ENCODE measurements at places on chromosomes 2 and 18.

GRCh38 chr2:156445296-156446220 is 9.4 kb downstream of the GPD2 start:
- DNase-seq, result no peak

GRCh38 chr18:2326999-2327398 is 244.3 kb downstream of the METTL4 start:
- no peak for DNase-seq

DNA sequence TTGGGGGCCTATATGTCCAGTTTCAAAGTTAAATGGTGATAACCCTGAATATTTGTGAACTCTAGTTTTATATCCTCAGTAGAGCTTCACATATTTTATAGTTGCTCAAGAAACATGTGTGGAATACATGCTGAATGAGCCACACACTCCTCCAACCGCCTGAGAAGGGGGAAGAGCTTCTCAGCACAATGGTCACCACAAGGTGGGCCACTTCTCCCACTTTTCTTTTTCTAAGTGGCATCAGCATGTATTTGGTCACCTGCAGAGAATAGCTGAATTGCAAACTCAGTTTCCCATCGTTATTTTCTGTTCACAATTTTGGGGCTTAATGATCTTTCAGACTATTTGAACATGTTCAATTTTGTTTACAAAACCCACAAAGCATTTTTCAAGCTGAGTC is 340.5 kb downstream of the PARD3B start:
- no peak for DNase-seq

- DNase-seq, result no peak
Observed at GRCh38 chr2:72561621-72562318, 264.1 kb downstream of the EXOC6B start.

GRCh38 chr2:195498176-195498575 is 158.8 kb upstream of the SLC39A10 start:
- DNase-seq, result peak; percentile 75

- no peak for DNase-seq
Observed at GRCh38 chr18:5297597-5297996, 2.1 kb upstream of the ZBTB14 start.

GRCh38 chr2:50783111-50783510 is 248.8 kb downstream of the NRXN1 start:
- DNase-seq, result no peak

DNA sequence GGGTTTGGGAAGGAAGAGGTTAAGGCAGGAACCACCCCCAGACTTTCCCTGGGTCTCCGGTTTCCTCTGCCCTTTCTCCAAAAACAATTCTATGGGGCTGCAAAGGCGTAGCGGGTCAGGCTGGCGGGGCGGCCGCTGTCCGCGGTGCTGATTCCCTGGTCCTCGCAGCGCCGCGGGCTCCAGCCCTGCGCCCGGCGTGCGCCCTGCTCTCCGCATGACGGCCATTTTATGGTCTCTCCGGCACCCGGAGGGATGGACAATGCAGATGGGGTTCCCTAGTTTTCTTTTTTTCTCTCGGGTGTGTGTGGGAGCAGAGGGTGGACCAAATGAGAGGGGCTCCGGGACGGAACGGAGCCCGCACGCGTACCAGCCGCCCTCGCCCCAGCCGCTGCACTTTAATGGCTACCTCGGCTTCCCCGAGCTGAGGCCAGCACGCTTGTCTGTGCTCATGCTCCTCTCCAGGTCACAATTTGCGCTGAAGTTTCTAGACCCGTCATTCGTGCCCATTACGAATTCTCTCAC is 1.6 kb downstream of the ST8SIA3 start:
- DNase-seq, result no peak

DNA sequence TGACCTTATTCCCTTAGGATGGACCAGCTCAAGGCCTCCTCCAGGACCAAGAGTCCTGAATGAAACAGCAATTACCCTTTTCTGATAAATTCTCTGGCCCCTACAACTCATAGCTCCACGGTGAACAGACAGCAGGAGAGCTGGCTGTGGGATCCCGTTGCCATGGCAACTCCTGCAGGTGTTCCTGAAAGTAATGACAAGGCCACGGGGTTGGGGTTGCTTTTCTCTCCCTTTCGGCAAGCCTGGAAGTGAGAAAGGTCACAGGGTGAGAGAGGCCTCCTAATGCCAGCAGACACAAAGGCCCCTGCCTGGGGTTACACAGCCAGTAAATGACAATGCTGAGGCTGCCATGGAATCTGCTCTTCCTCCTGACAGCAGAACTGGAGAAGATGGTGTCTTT is 403.0 kb downstream of the NBAS start:
- no peak for DNase-seq

GRCh38 chr2:164473021-164473420 is 148.3 kb downstream of the GRB14 start:
- DNase-seq, result no peak

DNA sequence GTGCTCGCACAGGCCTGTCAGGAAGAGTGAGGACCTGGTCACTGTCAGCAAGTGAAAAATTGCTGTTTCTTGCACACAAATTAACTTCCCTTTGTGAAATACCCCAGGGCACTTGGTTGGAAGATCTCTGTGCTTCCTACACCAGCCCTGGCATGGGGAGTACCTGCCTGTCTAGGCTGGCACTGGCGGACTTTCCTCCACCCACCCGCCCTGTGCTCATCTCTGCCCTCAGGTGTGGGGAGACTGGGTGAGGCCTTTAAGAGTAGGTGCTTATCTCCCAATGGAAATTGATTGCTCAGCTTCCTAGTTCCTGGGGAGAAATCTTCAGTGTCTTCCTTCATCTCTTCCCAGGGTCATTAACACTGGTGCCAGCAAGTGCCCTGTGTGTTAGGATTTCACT is 42.1 kb downstream of the IMPA2 start:
- no peak for DNase-seq

- DNase-seq, result no peak
Observed at GRCh38 chr2:136019825-136020224, 34.4 kb upstream of the DARS1 start.

- no peak for DNase-seq
Observed at GRCh38 chr2:148828941-148829340, 46.1 kb upstream of the KIF5C start.

- no peak for DNase-seq
Observed at GRCh38 chr2:119241205-119241532, 17.5 kb downstream of the STEAP3 start.

- DNase-seq, result no peak
Observed at GRCh38 chr2:207296265-207296948, 130.7 kb upstream of the KLF7 start.

DNA sequence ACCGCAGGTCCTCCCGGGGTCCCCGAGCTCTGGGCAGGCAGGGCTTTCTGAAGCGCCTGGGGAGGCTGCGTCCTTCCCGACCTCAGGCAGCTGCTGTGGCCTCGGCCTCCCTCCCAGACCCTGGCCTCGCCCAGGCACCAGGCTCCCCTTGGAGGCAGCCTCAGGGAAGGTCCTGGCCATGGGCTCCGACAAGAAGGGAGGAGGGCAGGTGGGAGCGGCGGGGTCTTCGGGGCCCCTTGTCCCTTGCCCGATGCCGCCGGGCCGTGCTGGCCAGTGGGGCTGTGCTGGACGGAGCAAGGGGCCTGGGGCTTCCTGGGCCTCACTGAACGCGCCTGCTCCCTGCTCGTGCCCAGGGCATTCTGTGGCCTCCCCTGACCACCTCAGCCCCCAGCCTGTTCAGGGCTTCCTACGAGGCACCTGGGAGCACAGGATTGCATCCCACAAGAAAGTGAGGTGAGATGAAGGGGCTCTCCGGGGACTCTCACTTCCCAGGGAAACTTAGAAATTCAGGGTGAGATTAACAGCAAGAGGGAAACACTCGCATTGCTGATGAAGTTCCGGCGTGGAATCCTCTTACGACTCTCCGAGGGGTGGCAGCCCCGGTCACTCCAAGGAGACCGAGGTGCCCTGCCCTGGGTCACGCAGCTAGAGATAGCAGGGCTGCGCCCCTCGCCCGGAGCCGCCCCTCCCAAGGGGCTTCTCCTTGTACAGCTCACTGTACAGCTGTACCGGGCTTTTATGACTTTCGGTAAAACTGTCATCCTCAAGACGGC is 778 bp downstream of the MFSD2B start:
- DNase-seq, result no peak

DNA sequence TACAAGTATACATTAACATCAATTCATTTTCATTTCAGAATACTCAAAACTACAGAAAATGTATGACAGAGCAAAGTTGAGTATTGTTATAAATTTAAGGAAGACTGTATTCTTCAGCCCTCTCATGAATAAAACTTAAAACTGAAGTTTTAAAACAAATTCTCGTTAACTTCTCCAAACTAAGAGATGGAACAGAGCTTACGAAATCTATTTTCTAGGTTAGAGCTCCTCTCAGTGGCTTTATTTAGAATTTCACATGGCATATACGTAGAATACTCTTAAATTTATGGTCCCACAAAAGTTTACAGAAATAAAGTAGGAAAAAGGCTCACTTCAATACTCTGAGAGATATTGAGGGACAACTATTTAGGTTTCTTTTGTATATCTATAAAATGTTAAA is 612.1 kb downstream of the KCNJ3 start:
- DNase-seq, result no peak

DNA sequence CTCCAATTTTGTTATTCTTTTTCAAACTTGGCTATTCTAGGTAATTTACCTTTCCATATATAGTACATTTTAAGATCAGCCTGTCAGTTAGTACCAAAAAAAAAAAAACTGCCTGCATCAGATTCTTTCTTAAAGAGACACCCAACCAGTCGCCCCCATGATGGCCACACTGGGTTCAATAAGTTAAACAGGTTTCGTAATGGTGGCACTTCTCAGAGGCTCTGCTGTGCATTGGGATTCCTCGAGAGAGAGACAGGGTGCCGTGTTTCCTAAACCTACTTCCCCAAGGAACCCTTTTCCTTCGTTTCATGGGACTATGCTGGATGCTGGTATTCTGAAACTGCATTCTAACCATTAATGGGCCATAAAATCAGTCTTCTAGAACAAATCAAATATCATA is 37.4 kb downstream of the MYO7B start:
- DNase-seq, result peak; percentile 3

GRCh38 chr2:54259413-54260240 is 3.6 kb upstream of the TSPYL6 start:
- no peak for DNase-seq

DNA sequence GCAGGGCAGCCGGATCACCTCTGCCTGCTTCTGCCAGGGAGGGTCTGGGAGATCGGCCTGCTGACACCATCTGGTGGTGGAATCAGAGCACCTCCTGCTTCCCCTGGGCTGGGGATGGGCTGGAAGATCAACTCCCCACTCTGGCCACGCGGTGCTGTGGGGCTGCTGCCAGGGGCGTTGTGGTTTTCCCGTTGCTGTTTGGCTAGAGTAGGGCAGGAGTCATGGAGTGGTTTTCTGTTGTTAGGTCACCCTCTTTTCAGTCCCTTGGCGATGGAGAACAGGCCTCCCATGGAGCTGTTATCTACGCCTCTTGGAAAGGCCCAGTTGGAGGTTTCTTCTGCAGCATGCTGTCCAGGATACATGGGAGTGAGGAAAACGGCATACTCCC is 15.2 kb downstream of the BCL2L11 start:
- DNase-seq, result no peak

- DNase-seq, result no peak
Observed at GRCh38 chr2:67600946-67601345, 203.8 kb downstream of the ETAA1 start.

GRCh38 chr2:5691985-5692529 is at the start of gene SOX11:
TSS of gene SOX11 (plus strand) at chr2:5692384. CDS start at chr2:5692722, 338 bp downstream.
- peak; percentile 18 for DNase-seq
